ENCODE measurements at places on chromosomes 2 and 18. TPM values are rescaled to one million over a fixed set of nuclear protein-coding genes. Genes with fewer than 3 reads are reported as not detected.

The CYS1 gene
- total RNA-seq = 0.33 TPM

The LCLAT1 gene
- 27.4 TPM for total RNA-seq

The IKZF2 gene
- total RNA-seq = 2.9 TPM

The EVX2 gene
- not detected for total RNA-seq

The ABCG8 gene
- not detected for total RNA-seq

The ADCYAP1 gene
- not detected for total RNA-seq

The SCN2A gene
- not detected for total RNA-seq

The MCEE gene
- total RNA-seq = 13.1 TPM

The NEURL3 gene
- not detected for total RNA-seq

The IL36B gene
- not detected for total RNA-seq

The ANKMY1 gene
- total RNA-seq = 9.4 TPM

The AQP12A gene
- total RNA-seq = not detected

The GMCL1 gene
- 4.9 TPM for total RNA-seq

The ALK gene
- total RNA-seq = not detected

The IGFBP2 gene
- 17.3 TPM for total RNA-seq

The RPRM gene
- not detected for total RNA-seq

The MXD1 gene
- total RNA-seq = 5.7 TPM

The CIB4 gene
- total RNA-seq = not detected

The DPP10 gene
- total RNA-seq = not detected

The INSIG2 gene
- total RNA-seq = 14.8 TPM

The CACNB4 gene
- 0.19 TPM for total RNA-seq

The C1QL2 gene
- total RNA-seq = not detected

The TEKT4 gene
- not detected for total RNA-seq

The IL36G gene
- total RNA-seq = not detected

The MC2R gene
- not detected for total RNA-seq

The VRK2 gene
- 44.1 TPM for total RNA-seq

The PDCD1 gene
- not detected for total RNA-seq

The ITPRIPL1 gene
- 3.4 TPM for total RNA-seq

The ZNF516 gene
- 14.8 TPM for total RNA-seq

The CTAGE1 gene
- not detected for total RNA-seq
